ACHN (cell line): ENCODE measurements at places on chromosomes 2 and 18.
A peak's percentile ranks its signal among the peaks of the same experiment; 100 is the strongest.

GRCh38 chr2:105607920-105608504 lies 136.7 kb upstream of the NCK2 start:
- no peak for DNase-seq

- DNase-seq: peak; percentile 60
Measured at GRCh38 chr2:85585781-85586105, 1.5 kb downstream of the VAMP5 start.

DNA sequence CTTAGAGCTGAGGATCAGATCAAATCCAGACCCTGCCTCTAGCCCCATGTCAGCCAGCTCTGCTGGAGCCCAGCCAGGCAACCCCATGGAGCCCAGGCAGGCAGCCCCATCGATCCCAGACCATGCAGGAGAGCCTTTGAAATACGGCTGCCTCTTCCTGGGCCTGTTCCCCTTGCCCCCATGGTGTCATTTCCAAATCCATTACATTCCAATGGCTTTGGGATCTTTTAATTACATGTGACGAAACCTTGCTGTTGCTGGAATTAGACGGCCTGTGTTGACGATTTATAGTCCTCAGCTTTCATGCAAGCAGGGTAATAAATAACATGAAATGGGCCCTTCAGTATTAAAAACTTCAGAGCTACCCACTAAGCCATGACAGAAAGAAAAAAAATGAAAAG lies 75.8 kb upstream of the SLC14A2 start:
- DNase-seq: no peak

DNA sequence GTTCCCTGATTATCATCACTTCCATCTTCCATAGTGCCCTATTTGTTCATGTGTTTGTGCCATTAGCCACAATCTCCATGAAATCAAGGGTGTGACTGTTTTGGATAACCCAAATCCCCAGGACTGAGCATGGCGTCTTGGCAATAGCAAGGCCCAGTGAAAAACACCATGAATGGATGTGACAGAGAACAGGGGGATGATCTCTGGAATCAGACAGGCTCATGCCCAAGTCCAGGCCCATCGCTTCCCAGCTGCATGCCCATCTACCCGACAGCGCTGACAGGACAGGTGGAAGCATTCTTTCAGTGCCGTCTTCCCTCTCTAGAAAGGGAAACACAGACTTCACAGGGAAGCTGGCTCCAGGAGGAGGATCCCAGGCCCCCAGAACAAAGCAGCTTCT lies 50.0 kb downstream of the HDLBP start:
- no peak for DNase-seq

DNA sequence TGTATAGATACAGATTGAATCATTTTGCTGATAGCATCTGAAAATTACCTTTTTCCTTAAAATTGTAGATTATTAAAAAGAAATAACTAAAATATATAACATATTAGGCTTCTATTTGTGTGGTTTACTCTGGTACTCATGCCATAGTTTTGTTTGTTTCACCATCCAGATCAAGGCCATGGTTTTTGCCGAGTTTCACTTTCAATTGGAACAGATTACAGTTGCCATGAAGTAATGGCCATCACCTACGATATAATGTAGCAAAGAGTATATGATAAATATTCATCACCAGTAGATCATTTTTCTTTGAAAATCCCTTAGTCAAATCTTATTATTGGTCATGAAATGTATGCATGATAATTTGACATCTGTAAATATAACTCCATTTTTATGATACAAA lies 11.9 kb upstream of the DNAH7 start:
- no peak for DNase-seq

- no peak for DNase-seq
Measured at GRCh38 chr2:95039978-95040377, 14.5 kb downstream of the MAL start.

- DNase-seq: no peak
Measured at GRCh38 chr2:25262288-25262687, 79.4 kb downstream of the DNMT3A start.

DNA sequence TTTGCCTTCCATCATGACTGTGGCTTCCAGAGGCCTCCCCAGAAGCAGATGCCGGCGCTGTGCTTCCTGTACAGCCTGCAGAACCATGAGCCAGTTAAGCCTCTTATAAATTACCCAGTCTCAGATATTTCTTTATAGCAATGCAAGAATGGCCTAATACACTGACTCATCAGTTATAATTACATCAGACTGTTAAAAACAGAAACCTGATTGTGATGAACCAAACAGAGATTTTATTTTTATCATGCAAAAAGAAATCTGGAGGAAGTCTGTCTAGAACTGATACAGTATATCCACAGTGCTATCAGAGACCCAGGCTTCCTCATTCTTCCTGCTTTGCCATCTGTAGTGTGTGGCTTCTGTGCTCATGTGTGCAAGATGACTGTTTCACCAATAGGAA lies 93.4 kb upstream of the MEX3C start:
- DNase-seq: no peak

- DNase-seq: no peak
Measured at GRCh38 chr2:39154944-39155343, 34.1 kb upstream of the SOS1 start.

GRCh38 chr2:225737556-225737955 lies 338.0 kb downstream of the NYAP2 start:
- DNase-seq: no peak

DNA sequence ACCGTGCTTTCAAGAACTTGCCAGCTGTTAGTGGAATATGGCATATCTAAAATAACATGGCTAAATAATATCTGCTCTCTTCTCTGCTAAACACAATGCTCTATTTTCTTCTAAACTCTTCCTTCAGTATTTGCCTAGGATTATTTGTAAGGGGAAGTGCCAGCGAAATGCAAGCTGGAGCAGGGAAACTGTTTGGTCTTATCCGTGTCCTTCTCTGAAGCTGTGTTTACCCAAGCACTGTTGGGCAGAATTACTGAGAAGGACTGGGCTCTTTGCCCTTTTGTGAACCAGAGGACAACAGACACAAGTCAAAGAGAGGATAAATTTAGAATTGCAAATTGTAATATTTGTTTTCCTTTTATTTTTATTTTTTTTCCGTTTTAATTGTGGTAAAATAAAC lies 23.6 kb downstream of the CPO start:
- DNase-seq: no peak

GRCh38 chr2:68769586-68770270 lies 35.1 kb downstream of the ARHGAP25 start:
- no peak for DNase-seq

DNA sequence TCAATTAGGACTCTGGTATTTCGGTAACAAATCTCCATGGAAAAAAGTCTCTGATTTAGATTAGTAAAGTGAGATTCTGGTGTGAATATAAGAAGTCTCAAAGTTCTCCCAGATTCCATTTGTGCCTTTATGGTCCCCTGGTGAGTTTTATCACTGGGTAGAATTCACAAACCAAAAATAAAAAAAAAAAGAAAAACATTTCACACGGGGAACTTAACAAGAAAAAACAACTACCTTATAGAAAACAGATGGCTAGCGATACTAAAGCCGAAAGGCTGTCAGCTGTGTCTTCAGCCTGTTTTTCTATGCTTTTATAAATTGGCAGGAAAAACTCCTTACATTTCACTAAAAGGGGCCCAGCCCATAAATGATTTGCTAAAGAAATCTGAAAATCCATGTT lies 50.6 kb downstream of the COL5A2 start:
- DNase-seq: no peak

GRCh38 chr18:7545734-7546133 lies 21.4 kb upstream of the PTPRM start:
- no peak for DNase-seq

- no peak for DNase-seq
Measured at GRCh38 chr18:24486684-24487083, 26.2 kb downstream of the HRH4 start.

GRCh38 chr2:217703999-217704398 lies 298.8 kb downstream of the TNS1 start:
- DNase-seq: no peak

DNA sequence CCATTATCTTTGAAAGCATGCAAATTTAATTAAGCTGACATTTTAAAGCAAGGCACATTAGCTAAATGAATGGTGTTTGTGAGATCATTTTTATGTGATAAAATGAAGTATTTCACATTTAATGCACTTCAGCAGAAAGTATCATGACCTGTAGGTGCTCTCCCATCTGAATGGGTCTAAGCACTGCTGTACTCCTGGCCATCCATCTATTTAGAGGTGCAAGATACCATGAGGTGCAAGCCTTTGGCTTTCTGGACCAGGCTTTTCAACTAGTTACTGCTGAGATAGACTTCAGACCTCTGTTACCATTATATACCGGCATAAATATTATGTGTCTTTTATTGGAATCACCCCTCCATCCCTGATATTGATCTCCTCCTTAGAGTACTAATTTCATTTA lies 15.6 kb upstream of the LIPG start:
- no peak for DNase-seq
